ENCODE measurements at places on chromosomes 7 and 10.

GRCh38 chr7:123472750-123473445 lies 61.5 kb downstream of the IQUB start:
- no peak for DNase-seq

DNA sequence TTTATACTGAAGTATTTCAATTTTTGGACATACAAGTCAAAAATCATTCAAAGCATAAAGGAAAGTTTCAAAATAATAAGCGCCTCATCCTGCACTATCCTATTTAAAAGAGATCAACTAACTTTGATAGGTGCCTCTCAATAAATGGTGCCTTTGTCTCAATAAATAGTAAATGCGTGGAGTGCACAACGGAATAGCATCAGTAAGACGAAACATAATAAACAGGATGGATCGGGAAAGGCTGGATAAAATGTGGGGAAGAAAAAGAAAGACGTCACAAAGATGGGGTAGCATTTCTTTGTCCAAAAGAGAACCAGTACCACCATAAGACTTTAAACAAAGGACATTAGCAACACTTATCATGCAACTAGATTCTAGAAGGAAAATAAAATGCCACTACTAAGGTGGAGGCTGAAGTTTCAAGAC lies 571 bp upstream of the PRKAR2B start:
- no peak for DNase-seq

DNA sequence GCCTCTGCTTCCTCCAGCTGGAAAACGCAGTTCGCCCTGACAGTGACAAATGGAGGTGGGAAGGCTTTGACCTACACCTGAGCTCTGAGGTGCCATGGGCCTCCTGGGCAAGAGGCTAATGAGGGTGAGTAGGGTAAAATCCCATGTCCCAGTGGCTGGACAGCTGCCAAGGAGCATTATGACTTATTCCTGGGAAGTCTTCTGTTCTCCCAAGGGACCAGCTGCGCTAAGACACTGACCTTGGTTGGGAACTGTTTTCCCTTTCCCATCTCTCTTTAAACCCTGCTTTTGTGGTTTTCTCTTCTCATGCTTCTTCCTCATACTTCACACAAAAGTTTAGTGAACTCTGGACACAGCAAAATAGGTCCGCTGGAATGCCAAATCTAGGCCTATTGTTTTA lies 72.6 kb downstream of the COPG2 start:
- no peak for DNase-seq

GRCh38 chr7:90180649-90181048 lies 26.4 kb downstream of the STEAP1 start:
- no peak for DNase-seq
